ENCODE measurements at places on chromosomes 2 and 18.

DNA sequence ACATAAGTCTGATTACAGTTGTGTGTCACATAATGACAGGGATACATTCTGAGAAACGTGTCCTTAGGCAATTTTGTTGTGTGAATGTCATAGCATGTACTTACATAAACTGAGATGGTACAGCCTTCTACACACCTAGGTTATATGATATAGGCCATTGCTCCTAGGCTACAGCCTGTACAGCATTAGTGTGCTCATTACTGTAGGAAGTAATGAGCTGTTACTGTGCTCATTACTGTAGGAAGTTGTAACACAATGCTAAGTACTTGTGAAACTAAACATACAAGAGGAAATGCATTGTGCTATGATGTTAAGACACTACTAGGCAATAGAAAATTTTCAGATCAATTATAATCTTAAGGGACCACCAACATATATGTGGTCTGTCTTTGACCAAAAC lies 72.8 kb downstream of the UPP2 start:
- no peak for DNase-seq

- no peak for DNase-seq
Measured at GRCh38 chr2:223007531-223007930, 44.5 kb upstream of the KCNE4 start.

DNA sequence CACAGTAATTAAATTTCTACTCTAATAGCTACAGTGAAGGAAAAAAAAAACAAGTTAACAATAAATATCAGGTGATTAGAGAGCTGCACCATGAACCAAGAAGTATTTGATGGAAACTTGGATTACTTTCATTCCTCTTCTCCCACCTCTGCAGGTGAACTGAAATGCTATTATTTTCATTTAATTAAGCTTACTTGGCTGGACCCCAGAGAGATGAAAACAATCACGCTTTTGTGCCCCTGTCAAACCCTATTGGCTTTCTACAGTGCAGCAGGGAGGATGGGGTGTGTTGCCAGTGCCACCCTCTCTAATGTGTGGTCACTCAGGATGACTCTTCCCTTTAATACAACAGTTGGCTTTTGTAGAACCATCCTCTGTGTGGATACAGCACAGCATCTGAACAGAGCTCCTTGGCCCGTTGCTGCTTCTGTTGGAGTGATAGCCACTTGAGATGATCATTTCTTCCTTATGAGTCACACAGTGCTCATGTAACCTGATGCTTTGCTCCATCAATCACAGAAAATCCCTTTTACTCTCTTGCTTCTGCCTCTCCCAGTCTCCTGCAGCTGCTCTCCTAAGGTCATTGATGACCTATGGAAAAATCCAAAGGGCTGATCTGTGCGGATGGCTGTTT lies 5.5 kb upstream of the ARL4C start:
- DNase-seq = no peak

DNA sequence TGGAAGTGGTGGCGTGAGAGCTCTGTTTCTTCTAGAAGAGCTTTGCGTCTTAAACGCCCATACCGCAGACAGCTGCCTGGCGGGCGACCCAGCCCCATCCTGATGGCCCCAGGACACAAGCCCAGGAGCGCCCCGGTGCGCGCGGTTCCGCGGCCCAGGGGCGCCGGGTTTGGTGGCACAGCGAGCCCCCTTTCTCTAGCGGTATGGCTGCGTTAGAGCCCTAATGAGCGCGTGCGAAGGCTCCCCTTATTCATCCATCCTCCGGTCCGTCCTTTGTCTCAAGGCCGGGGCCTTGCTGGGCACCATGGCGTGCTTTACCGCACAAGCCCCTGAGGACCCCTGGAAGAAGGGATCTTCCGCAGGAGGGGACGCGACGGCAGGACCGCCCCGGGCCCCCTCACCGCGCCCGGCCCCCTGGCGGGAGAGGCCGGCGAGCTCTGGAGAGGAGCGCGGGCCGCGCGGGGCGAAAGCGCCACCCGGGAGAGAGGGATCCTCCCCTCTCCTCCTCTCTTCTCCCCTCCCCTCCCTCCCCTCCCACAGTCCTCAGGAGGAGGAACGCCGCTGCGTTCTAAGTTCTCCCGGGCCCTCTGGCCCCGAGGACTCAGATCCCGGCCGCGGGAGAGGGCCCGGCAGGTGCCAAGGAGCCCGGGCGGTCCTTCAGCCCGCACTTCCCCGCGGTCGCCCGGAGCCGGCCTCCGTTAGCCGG lies 626 bp upstream of the SLC1A4 start:
- DNase-seq = no peak

DNA sequence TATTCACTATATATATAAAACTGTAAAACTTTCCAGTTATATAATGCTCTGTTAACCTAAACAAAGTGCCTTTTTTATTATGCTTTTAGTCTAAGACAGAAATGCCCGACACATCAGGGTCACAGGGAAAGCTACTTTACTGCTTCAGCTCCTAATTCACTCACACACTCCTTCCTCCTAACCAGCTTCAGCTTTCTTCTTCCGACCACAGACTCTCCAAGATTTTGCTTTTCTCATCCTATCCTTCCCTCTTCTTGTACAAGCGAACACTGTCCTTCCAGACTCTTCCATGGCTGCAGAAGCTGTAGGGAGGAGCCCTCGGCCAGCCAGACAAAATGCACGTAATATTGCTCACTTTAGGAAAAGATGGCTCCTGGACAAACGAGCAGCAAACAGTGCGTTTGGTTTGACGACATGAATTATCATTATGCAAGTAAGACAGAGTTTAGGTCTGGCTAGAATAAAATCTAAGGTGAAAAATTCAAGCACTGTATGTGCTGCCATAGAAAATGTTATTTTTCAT lies 47.5 kb upstream of the HNRNPA3 start:
- DNase-seq = no peak

DNA sequence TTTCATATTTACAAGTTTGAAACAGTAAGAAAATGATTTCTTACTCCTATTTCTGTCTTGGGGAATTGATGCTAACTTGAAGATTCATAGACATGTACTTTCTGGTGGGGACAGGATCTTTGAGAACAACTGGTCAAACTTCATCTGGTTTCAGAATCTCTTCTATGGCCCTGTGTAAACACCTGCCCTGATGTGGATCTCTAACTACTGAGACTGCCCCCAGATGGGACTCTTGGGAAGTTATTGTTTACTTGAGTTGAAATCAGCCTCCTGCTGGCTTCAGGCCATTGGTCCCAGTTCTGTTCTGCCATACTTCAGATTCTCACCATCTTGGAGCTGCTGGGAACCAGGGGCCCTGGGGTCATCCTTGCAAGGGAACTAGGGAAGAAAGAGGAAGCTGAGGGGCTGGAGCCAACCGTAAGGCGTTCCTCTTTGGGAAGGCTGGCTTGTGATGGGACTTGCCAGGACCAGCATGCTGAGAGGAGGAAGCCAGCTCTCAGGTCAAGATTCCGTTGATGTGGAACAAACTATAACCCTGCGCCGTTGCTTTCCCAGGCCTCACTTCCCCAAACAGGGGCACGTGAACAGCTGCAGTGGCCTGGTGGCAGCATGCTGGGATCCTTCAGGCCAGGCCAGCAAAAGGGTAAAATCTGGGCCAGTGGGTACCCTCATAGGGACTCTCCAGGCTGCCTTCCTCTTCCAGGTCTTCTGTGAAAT lies 135.5 kb upstream of the CXCR4 start:
- DNase-seq = no peak

DNA sequence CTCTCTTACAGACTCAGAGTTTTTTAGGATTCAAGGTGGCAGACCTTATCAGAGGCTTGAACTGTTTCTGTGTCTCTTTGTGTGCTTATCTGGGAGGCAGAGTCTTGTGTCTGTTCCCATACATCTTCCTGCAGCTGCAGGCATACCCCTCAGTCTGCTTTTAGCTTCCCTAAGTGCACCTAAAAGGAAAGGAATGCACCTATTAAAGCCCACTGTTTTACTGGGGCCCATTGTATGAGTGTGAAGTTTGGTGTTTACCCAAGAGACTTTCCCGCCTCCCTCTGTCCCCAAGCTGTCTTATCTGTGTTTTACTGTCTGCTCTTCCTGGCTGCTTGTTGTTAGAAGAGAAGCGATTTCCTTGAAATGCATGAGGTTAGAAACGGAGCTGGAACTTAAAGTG lies 1757.3 kb upstream of the PIK3C3 start:
- DNase-seq = no peak

GRCh38 chr2:70750320-70750719 lies 17.7 kb downstream of the ADD2 start:
- no peak for DNase-seq

DNA sequence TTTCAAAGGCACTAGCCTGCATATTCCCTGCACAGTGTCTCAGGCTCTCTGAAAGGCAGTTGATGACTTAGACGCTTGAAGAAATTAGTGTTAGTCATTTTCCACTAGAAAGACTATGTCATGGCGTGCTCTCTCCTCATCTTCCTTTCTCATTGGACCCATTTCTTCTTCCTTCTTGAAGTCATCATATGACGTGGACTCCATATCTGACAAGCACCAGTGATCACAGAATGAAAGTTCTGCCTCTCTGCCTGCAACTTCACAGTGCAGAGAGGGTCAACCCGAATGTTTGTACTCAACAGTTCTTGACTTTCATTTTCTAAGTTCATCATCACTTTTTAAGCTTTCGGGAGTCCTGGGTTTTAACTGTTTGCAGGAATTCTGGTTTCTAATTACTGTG lies 63.7 kb upstream of the CYRIA start:
- no peak for DNase-seq

- no peak for DNase-seq
Measured at GRCh38 chr2:96759548-96759947, 1.2 kb upstream of the CNNM4 start.

Data from CD4-positive, alpha-beta T cell treated with Interleukin-21 for 1 hour (primary cell).